Liver (tissue), 10 donors: ENCODE measurements at places on chromosomes 5 and 9. TPM values are rescaled to one million over a fixed set of nuclear protein-coding genes. Genes with fewer than 3 reads are reported as not detected.
A peak's percentile ranks its signal among the peaks of the same experiment; 100 is the strongest.

DNA sequence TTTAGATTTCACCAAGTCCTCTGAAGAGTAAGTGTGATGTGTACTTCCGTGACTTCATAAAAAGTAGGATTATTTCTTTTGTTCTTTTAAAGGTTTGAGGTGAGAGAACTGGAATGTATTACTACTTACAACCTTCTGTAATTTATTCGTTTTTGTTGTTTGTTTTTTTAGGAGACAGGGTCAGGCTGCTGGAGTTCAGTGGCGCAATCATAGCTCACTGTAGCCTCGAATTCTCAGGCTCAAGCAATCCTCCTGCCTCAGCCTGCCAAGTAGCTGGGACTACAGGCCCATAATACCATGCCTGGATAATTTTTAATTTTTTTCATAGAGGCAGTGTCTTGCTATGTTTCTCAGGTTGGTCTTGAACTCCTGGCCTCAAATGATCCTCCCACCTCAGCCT is 68.3 kb upstream of the RETREG1 start:
- no peak for DNase-seq

GRCh38 chr9:132804576-132805295 is 73.3 kb downstream of the AK8 start:
- peak; percentile 30 for DNase-seq

DNA sequence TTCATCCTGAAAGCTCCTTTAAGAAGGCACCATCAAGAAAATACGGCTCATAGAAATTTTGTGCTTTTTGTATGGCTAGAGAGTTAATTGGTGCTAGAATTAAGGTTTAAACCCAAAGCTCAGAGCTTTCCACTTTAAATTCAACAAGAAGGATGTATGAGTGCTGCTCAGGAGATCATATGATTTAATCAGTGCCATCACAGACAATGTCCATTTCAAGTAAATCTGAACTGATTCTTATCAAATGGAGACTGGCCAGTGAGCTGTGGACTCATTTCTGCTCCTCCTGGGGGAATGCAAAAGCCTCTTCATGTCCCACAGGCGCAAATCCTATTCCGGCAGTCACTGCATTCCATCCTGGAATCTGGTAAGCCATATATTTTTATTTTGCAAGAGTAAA is 327.2 kb downstream of the BNC2 start:
- DNase-seq: no peak

GRCh38 chr9:95381221-95381620 is 63.7 kb upstream of the FANCC start:
- no peak for DNase-seq

GRCh38 chr5:139733698-139734538 is 61.7 kb upstream of the PSD2 start:
- no peak for DNase-seq

DNA sequence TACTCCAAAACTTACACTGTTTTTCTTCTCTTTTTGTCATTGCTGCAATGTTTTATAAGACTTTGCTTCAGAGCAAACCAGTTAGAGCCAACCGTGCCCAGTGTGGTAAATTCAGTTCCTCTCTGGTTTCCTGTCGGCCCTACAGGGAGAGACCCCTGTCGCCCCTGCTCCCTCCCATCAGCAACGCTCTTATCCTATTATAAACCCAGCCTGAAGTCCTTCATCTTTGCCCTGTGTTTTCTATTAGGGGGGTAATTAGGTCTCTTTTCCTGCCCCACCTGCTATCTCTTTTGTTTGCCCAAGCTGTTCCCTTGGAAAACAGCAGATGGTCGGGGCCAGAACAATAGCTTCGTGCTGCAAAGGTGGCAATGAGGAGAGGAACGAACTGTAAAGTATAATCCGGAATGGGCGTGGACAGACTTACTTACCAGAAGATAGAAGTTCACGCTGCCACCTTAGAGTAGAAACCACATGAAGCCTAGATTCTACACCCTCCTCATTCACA is 21.4 kb upstream of the OTULINL start:
- no peak for DNase-seq

DNA sequence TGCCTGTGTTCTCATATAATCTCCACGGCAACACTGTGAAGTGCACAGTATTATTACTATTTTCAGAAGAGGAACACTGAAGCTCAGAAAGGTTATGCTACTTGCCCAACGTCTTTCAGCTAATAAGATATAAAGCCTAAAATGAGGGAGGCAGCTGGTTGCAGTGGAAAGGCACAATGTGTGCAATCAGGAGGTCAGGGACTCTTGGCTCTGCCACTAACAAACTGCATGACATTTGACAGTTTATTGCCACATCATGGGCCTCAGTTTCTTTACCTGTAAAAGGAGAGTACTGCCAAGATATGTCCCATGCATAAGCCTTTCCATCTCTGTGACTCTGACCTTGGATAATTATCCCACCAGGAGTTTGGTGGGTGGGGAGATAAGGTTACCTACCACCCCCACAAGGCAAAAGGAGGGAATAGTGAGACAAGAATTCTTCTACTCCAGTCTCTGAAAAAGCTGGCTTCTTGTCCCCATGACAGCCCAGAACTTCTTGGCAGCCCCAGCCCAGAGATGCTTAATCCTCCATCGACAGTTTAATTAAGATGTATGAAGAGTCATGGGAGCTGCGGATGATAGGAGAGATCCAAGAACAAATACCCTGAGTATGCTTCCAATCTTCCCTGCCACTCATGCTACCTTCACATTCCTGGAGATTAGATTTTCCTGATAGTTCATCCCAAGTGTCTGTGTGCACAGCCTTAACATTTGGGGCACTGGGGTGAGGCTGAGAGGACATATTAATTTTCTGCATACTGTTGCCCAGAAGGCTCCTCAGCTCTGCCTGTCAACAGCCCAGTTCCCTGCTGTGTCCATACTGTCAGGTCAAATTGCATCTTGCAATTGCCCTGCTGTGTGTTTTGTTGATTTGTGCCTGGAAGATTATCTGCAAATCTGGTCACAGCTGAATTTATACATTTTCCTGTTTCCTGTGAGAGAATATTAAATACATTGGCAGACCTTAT is 271.2 kb downstream of the FAM114A2 start:
- DNase-seq: no peak

DNA sequence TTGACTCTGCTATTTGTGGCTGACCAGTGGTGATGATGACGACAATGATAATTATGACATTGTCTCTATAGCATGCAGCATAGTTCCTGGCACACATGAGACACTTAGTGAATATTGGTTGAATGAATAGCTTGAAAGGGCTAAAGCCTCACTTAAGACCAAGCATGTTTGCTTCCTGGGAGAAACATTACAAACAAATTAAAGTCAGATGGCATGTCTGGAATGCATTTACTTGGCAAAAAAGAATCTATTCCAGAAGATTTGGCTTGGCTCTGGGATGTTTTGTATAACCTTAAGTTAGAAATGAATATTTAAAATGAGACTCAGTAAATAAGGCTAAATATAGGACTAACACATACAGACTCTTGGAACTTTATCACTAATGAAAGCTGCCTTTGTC is 21.6 kb downstream of the GAS1 start:
- no peak for DNase-seq

DNA sequence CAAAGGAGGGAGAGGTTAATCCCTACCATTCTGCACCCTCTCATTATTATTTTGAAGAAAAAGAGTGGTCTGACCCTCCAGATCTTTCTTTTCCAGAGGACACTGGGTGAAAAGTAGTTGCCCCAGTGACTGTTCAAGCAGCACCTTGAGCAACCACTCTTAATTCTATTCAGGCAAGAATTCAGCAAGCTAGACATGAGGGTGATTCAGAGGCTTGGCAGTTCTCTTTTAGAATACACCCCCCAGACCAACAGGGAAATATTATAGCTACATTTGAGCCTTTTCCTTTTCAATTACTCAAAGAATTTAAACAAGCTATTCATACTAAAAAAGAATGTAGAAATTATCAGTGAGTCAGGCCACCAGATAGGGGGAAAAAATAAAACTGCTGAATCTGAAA is 178.3 kb downstream of the MRPS30 start:
- no peak for DNase-seq

GRCh38 chr5:6260846-6261245 is 117.5 kb downstream of the MED10 start:
- DNase-seq: no peak

GRCh38 chr5:35115920-35116319 is 68.2 kb upstream of the AGXT2 start:
- no peak for DNase-seq

DNA sequence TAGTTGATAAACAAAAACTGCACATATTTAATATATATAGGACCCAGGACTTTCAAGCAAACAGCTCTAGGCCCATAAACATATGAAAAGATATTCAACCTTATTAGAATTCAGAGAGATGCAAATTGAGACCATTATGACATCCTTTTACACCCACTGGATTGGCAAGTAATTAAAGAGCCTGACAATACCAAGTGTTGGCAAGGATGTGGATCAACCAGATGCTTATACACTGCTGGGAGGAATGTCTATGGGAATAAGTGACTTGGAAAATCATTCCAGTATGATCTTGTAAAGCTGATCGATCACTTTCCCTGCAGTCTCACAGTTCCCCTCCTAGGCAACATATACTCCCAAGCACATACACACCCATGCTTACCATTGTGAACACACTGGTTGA is 15.5 kb upstream of the TCOF1 start:
- DNase-seq: no peak

DNA sequence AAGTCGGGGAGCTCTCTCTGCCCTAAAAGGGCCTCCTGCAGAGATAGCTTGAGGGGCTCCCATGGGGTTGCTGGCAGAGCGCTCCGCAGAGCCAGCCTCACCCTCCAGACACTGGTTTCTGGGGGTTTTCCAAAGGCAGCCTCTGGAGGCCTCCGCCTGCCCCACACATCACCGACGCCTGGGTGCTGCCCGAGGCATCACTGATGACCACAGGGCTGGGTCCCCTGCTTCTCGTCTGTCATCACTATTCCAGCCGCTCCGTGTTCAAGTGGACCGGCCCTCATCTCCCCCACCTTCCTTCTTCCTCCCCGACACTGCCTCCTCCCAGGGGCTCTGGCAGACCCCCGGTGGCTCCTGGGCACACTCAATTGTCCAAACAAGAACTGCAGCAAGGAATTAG is 64.1 kb upstream of the IRX4 start:
- DNase-seq: no peak

MEGF10 gene
- polyA plus RNA-seq: 0.05 TPM

MYO10 gene
- 4.3 TPM for polyA plus RNA-seq

FCN1 gene
- 0.97 TPM for polyA plus RNA-seq

SARDH gene
- 57.1 TPM for polyA plus RNA-seq

SGCD gene
- 0.35 TPM for polyA plus RNA-seq

PCDHB15 gene
- polyA plus RNA-seq: 0.52 TPM

HTR4 gene
- 0.20 TPM for polyA plus RNA-seq
